Mammary epithelial cell (primary cell): ENCODE measurements at places on chromosomes 1 and 21. TPM values are rescaled to one million over a fixed set of nuclear protein-coding genes. Genes with fewer than 3 reads are reported as not detected.
A peak's percentile ranks its signal among the peaks of the same experiment; 100 is the strongest.

Gene LDLRAD1
- not detected for total RNA-seq

Gene SEC16B
- total RNA-seq, result 0.83 TPM

Gene FCRL2
- total RNA-seq, result not detected in 2 replicates

Gene AVPR1B
- not detected for total RNA-seq

Gene ETV3L
- total RNA-seq, result not detected

Gene ZNF496
- 23.8 and 30.8 TPM in 2 replicates for total RNA-seq

Gene FAM72D
- total RNA-seq, result 0.33 TPM

Gene C8A
- not detected for total RNA-seq

Gene GPR3
- total RNA-seq, result 0.50 TPM

Gene CXADR
- 48.0 TPM for total RNA-seq

GRCh38 chr1:167605576-167605975 lies 24.5 kb upstream of the RCSD1 start:
- DNase-seq, result peak; percentile 66

GRCh38 chr1:168387781-168388760 lies 107.4 kb downstream of the TBX19 start:
- no peak for DNase-seq

GRCh38 chr1:212367474-212368072 lies 47.1 kb downstream of the PACC1 start:
- DNase-seq, result no peak

DNA sequence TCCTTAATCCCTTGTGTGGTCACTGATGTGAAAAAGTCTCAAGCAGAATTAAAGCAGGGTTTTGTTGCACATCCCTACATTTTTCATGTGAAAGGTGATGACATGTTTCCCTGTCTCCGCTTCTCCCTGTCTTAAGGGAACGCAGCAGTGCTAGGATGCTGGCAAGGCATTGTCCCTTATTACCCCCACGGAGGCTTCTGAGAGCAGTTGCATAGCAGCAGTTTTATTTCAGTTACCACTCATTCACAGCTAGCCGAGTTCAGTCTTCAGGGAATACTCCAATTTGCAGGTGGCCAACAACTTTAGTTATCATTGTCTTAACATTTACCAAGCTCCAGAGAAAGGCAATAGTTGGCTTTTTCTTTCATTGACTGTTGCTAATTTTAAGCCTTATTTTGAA lies 89.1 kb downstream of the CLEC20A start:
- no peak for DNase-seq

- no peak for DNase-seq
Measured at GRCh38 chr1:180609643-180610555, 21.9 kb upstream of the XPR1 start.

- DNase-seq, result no peak
Measured at GRCh38 chr1:65230731-65231481, 78.4 kb upstream of the DNAJC6 start.

DNA sequence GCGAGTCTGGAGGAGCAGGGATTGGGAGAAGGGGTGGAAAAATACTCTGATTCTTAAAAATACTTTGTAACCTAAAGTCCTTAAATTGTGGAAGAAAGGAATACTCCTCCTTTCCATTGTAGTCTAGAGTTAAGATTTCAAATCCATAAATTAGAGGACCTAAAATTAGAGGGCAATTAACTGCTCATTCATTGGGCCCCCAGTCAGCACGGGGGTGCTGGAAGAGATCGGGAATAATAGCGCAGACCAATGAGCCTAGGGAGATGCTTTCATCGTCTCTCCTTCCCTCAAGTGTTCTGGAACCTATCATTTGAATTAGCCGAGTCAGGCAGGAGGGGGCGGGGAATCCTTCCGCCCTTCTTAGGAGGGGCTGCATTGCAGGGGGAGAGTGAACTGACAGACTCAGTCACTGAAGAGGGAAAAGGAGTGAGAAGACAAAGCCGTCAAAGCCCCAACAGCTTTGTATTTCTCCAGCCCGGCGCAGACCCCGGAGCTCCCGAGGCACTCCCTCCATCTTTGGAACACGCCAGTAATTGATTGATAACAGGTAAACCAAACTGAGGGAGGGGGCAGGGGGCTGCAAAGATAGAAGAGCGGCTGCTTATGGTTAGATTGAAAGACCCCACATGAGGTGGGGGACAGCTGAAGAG lies at the start of gene MLLT11:
Gene MLLT11, plus strand, starts transcription at position 391 of the 650 bp plus-strand sequence. CDS start 6,828 bp downstream, outside the sequence.
- peak; percentile 57 for DNase-seq

GRCh38 chr1:26126321-26127084 lies 14.9 kb downstream of the PDIK1L start:
- DNase-seq, result peak; percentile 74

DNA sequence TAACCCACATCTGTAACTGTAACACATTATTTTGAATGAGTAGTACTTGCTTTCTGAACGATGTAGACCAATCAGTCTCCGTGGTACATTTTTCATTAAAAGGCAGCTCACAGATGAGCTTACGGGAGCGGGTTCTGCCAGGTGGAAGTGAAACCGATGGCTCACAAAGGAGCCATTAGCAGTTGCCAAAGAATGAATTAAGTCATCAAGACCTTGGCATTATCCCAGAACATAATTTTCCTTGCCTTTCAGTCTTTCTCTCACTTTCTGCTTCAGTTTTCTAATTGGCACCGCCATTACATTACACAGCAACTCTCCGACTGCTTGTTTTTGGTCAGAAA lies 33.5 kb upstream of the UTS2 start:
- peak; percentile 74 for DNase-seq

DNA sequence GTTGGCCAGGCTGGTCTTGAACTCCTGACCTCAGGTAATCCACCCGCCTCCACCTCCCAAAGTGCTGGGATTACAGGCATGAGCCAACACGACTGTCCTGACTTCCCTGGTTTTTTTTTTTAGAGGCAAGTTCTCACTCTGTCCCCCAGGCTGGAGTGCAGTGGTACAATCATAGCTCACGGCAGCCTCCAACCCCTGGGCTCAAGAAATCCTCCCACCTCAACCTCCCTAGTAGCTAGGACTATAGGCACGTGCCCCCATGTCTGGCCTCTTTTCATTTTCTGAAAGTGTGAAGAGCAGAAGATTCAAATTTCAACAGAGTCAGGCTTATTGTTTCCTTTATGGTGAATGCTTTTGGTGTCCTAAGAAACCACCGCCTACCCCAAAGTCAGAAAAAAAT lies 21.7 kb upstream of the SOX13 start:
- DNase-seq, result no peak

DNA sequence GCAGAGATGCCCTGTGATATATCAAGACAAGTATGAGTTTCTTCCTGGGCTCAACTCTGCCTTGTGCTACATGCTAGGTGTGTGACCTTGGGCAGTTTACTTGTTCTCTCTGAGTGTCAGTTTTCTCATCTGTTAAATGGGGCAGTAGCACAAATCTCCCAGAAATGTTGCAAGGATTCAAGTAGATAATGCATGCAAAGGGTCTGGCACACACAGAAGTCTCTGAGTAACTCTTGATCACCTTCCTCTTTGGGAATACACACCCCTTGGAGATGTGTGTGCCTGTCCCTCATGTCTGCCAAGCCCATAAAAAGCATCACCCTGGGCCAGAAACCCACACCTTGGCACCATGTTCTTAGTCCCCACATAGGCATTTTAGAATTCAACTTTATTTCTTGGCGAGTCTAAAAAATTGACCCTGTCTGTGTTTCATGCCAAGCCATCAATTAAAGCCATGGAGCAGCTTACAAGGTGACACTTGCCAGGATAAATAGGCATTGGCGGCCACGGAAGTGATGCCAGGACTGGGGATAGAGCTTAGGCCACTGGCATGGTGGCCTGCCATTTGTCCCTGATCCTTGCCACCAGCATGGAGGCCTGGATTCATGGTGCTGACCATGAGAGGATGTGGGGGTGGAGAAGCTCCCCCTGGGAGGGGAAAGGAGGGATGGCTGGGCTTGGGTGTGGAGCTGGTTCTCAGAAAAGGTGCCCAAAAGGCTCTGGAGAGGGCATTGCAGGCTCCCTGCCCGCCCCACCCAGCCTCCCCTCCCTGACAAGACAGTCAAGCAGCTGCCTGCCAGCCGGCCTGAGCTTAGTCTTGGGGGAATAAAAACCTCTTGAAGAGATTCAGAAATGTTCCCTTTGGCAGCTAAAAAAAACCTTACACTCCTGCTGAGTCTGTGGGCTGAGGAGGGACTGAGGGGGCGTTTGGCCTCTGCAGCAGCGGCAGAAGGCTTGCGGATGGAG lies 118.0 kb upstream of the IPO9 start:
- peak; percentile 23 for DNase-seq

DNA sequence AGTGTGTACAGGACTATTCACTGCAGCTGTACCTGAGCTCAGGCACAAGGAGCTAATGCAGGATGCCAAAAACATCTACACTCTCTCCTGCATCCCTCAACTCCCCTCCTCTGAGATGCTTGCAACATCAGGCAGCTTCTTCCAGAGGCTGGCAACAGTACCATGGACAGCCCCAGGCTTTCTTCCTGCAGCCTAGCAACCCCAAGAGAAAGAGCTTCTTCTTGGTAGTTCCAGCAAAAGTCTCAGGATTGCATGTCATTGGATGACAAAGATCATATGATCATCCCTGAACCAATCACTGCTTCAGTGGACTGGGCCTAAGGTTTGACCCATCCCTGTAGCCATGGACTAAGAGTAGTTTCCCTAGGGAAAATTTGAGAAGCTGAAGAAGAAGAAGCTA lies 46.7 kb downstream of the CAMK2N1 start:
- peak; percentile 25 for DNase-seq

- DNase-seq, result no peak
Measured at GRCh38 chr1:59138402-59138801, 158.5 kb upstream of the FGGY start.

GRCh38 chr1:217029281-217030157 lies 306.3 kb upstream of the ESRRG start:
- DNase-seq, result peak; percentile 95

- DNase-seq, result no peak
Measured at GRCh38 chr1:17120481-17120877, 1.2 kb upstream of the PADI2 start.

GRCh38 chr1:59340411-59341307 lies 43.8 kb downstream of the FGGY start:
- no peak for DNase-seq

GRCh38 chr1:43932786-43933385 lies 715 bp upstream of the ARTN start:
- peak; percentile 70 for DNase-seq

DNA sequence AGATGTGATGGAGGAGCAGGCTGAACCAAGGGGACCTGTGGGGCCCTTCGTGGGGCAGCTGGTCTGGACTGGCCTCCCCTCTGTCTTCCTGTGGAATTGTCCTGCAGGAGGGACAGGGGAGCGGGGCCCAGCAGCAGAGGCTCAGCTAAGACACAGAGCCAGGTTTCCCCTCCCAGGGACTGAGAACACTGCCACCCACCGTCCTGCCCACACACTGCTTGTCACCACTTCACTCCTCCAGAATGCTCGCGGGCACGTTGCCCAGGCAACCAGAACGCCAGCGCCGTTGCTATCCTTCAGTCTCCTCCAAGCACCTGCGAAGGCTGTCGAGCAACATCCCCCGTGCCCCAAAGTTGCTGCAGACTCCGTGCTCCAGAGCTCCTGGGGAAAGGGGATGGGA lies 46.4 kb downstream of the AJAP1 start:
- no peak for DNase-seq

DNA sequence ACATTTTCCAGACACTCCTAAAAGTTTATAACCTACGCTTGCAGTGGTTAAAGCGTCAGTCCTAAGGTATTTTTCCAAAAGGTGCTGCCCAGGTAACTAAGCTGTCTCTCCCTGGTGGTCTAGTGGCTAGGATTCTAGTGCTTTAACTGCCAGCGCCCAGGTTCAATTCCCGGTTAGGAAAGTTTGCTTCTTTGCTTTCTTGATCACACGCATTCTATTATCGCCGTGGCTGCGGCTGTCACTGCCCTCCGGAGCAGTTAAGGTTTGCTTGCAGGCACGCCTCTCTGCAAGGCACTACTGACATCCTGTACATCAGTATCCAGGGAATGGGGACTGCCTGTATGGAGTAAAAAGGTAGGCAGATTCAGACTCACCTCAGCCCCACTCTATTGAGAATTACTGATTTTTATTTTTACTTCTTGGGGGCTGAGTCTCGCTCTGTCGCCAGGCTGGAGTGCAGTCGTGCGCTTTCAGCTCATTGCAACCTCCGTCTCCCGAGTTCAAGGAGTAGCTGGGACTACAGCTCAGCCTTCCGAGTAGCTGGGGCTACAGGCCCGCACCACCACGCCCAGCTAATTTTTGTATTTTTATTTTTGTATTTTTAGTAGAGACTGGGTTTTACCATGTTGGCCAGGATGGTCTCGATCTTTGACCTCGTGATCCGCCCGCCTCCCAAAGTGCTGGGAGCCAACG lies 53.2 kb upstream of the CFAP126 start:
- DNase-seq, result no peak

DNA sequence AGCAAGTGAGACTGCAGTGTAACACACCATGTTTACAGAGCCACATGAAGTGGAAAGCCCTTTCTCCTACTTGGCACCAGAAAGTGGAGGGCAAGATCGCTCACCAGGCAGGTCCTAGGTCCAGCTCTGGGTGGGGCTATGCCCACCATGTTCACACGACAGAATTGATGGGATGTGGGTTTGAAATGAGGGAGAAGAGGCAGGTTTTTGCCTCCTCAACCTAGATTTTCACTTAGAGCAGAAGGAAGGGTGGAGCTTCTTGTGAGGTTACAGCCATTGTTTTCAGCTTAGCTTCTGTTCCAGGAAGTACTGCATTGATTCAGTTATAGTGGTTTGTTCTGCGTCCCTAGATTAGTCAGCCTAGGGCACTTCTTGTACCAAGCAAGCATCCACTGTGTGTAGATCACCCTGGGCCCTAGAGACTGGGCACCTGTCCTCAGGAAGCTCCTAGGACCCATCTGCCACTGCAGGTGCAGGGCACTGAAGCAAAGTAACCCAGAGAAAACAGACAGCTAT lies 2.3 kb downstream of the CD53 start:
- DNase-seq, result no peak

DNA sequence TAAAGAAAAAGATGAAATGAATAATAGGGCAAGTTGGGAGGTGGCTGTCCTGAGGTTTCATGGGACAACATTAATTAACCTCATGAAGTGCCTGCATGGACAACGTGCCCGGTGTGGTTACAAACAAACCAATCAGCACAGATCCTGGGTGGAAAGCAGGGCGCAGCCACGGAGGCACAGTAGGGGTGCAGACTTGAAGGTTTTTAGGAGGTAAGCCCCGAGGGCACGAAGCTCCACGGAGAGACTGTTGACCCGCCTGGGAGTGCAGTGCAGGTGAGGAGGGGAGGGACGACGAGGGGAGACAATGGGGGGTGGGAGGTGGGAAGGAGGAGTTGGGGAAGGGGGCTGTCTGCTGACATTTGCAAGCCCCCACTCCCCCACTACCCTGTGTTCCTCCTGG lies 2.3 kb upstream of the RIPK4 start:
- DNase-seq, result no peak

- DNase-seq, result no peak
Measured at GRCh38 chr1:53747841-53748240, 8.9 kb upstream of the GLIS1 start.
